Ascending aorta (tissue), 2 donors: ENCODE measurements at places on chromosomes 1 and 21. TPM values are rescaled to one million over a fixed set of nuclear protein-coding genes. Genes with fewer than 3 reads are reported as not detected.

Gene RNU1-1
- total RNA-seq, result under 0.01 TPM

DNA sequence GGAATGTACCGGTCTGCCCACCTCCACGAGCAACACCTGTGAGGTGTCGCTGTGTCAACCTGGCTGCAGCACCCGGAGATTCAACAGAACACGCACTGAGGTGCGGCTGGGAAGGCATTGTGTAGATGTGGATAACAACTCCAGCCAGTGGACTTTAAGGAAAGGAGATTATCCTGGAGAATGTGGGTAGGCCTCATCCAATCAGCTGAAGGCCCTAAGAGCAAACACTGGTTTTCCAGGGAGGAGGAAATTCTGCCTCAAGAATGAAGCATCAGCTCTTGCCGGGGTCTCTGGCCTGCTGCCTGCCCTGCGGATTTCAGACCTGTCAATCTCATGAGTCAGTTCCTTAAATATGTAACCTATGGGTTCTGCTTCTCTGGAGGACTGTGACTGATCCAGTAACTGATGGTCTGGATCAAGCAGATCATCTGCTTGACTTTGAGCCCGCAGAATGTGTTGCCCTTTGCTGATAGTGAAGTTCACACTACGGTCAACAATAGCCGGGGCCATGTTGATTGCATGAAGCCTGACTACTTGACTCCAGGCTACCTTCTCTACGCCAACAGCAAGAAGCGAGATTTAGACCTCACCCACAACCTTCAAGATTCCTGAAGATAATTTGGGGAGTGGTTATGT, 15.9 kb upstream of the PRDM15 start:
- H3K27ac ChIP-seq, result no peak overlapping the region
- H3K4me3 ChIP-seq, result no peak overlapping the region
- H3K36me3 ChIP-seq, result peaks cover 51% of the 10 kb centered on the region
- H3K27me3 ChIP-seq, result no peaks in the 10 kb centered on the region
- DNase-seq, result no peak

Gene CHI3L2
- total RNA-seq, result 10.1 TPM

DNA sequence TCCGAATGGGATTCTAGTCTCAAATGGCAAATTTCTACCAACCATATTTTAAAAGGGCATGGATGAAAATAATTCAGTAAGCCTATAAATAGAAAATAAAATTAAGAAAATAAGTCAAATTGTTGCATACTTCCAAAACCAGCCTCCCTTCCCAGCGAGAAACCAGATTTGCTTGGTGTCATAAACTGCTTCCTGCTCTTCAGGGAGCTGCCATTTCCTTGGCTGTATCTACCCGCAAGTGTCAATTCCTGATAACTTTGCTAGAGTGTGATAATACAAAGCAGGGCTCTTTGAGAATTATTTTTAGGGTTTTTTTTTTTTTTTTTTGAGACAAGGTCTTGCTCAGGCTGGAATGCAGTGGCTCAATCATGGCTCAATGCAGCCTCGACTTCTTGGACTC, 62.3 kb downstream of the S1PR1 start:
- H3K27ac ChIP-seq, result no peak overlapping the region
- DNase-seq, result no peak
- no peaks in the 10 kb centered on the region for H3K27me3 ChIP-seq

- no peaks in the 10 kb centered on the region for H3K27me3 ChIP-seq
- no peaks in the 10 kb centered on the region for H3K36me3 ChIP-seq
- DNase-seq, result no peak
- H3K4me1 ChIP-seq, result peaks cover 5% of the 10 kb centered on the region
- H3K4me3 ChIP-seq, result peak overlapping the region; percentile 47
Measured at GRCh38 chr1:21814241-21814918, 2.3 kb downstream of the LDLRAD2 start.
